Jurkat, Clone E6-1 (cell line): ENCODE measurements at places on chromosomes 2 and 18.

DNA sequence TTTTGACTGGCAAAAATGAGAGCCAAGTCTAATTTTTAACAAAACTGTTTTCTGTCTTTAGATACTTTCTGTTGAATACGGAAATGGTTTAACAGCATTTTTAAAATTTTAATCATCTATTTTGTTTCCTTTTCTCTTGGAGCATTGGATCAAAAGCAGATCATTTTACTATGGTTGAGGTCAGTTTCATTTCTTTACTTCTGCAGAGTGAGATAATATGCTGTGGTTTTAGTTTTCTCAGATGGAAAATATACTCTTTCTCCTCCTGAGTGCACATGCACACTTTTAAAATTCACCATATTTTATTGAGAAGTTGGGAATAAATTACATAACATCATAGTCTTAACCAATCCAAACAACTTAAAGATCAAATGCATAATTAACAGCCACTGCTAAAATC, 283.3 kb downstream of the SLC8A1 start:
- DNase-seq, result no peak

GRCh38 chr18:60003610-60004185, 103.9 kb downstream of the PMAIP1 start:
- no peak for DNase-seq

GRCh38 chr18:51716277-51716676, 518.8 kb upstream of the MEX3C start:
- no peak for DNase-seq

- no peak for DNase-seq
Observed at GRCh38 chr2:191625446-191625845, 52.5 kb upstream of the NABP1 start.

DNA sequence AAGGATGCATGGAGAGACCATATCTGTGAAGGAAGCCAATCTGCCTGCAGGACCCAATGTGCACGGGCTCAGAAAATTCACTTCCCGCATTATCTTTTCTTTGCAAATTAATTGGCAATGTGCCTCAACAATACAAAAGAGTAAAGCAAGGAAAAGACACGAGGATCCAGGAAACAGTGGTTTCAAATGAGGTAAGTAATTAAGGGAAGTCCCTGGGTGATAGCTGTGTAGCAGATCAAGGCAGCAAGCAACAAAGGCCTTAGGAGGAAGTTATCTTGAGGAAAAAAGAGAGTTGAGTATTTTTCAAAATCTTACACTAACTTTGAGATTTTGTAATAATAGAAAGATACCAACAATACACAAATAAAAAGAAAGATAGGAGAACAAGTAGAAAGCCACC, 44.3 kb upstream of the TGIF1 start:
- peak; percentile 12 for DNase-seq

- no peak for DNase-seq
Observed at GRCh38 chr18:59593291-59593717, 103.9 kb downstream of the CCBE1 start.

GRCh38 chr2:65366595-65367125, 65.7 kb downstream of the SPRED2 start:
- DNase-seq, result no peak

GRCh38 chr2:200619279-200619678, 33.5 kb downstream of the AOX1 start:
- DNase-seq, result no peak

DNA sequence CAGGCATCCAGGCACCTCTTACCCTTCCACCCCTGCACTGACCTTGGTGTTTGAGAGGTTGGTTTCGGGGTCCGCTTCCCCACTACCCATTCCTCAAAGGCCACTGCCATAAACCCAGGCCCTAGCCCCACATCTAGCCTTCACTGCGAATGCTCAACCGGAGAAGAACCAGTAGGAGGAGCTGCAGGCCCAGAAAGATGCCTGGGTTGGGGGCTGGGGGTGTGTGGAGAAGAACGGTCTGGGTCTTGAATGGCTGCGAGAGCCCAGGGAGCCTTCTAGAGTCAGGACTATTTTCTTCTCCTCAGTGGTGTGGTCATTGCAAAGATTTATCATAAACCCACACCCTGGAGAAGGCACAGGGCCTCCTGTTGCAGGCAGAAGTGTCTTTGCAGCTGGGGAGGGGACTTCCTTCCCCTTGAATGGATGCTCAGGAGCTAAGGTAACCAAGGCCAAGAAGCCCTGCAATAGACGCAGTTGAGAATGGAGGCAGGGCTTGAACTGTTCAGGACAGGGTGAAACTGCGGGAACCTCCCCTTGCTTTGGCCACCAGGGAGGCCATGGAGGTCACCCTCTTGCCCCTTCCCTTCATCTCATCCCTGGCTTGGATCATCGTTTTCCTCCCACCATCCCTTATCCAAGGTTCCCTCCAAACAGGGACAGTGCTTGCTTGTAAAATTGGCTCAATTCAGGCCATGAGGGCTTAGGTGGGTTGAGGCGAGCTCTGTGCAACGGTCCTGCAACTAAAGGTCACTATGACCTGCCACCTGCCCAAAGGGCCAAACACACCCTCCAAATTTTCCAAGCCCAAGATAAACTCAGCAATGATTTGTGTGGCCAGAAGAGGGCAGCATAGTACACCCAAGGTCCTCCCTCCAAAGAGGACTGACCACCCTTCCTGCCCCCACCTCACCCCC, 20.9 kb downstream of the THNSL2 start:
- DNase-seq, result peak; percentile 19

DNA sequence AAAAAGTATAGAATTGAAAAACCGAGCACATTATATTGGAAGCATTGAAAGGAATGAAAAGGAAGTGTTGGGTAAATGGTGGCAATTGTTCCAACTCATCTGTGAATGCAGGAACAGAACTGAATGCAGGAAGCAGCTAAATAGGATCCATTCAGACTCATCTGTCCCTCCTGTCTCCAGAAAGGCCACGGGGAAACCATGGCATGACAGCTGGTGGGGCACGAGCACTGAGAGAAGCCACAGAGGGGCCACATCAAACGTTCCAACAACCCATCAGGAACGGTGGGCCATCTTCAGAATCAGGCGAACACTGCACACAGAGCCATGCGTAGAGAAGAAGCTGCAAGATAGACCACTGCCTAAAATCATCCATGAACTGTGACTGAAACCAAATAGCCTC, 138.5 kb upstream of the SLC35G4 start:
- peak; percentile 3 for DNase-seq

DNA sequence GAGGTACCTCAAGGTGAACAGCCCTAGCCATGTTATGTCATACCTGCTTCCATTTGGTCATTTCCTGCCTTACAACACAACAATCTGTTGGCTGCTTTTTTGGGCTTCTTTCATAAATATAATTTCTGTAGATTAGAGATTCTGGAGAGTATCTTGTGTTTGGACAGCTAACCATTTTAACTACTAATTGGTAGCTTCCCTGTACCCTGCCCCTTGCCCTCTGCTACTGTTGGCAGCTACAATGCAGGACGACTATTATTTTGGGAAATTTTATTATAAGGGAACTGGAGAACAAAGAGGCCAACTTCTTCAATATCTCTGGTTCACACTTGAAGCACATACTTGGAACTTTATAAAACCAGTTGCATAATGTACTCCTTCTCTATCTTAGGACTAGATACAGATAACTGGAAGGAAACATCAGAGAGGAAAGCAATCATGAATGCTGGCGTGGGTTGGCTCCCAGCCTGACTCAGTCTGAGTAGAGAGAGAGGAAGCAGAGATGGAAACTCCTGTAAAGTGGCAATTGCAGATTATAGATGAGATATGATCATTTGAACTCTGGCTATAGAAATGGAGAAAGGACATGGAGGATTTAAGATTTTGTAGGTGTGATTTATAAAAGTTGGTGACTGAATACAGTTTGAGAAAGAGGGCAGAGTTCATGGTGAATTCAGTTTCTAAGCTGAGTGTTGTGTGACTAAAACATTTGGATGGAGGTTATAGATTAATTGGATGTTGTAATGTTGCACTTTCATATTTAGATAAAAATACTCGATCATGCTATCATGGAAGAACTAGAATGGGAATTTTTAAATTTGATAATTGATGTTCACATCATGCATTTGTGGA, 74.5 kb downstream of the MDH1 start:
- no peak for DNase-seq

DNA sequence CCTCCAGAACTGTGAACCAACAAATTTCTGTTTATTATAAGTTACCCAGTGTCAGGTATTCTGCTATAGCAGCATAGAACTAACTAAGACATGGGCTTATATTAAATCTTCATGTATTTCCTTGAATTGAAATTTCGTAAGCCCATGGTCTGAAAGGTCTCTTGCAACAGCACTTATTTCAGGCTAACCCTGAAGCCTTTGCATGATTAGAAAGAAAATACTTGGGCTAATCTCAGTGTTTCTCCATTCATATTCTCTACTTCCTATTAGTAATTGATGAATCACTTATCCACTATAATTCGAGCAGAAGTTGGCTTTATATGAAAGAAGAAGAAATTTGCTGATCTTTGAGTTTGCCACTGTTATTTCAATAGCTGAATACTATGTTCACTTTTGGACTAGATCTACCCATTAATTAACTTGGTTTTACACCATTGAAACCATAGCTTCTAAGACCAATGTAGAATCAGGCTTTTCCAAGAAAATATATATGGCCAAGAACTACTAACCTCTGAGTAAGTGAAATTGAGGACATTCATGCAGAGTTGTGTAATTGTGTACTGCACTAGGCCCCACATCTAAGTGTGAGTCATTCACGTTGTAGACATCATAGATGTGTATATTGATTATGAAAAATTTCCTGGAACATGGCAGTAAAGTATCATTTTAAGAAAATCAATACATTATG, 731.6 kb downstream of the SOCS6 start:
- DNase-seq, result no peak

- no peak for DNase-seq
Observed at GRCh38 chr2:212361174-212361756, 177.3 kb downstream of the ERBB4 start.

GRCh38 chr2:121200419-121201315, 84.3 kb downstream of the TFCP2L1 start:
- no peak for DNase-seq
